ENCODE measurements at places on chromosomes 6 and 20.

DNA sequence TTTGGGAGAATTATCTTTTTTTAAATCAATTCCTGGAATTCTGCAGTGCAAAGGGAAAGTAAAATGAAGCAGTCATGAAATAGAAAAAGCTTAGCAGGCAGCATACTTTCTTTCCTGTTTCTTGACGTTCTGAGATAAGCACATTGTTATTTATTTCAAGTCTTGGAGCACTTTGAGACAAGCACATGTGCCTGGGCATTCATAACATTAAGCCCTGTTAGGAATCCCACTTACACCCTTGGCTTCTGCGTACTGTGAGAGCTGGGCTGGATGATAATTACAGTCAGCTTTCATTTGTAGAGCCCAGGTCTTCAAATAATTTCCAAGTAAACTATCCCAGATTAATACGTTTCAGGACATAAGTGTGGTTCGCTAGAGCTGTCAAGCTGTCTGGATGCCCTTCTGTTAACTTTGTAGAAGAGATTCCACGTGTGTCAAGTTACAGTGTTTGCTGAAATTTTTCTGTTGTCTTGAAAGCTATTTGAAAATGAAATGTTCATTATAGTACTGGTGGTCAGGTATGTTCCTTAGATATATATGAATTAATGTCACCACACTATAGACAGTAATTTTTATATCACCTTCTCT lies 8.9 kb downstream of the FARS2 start:
- no peak for DNase-seq

DNA sequence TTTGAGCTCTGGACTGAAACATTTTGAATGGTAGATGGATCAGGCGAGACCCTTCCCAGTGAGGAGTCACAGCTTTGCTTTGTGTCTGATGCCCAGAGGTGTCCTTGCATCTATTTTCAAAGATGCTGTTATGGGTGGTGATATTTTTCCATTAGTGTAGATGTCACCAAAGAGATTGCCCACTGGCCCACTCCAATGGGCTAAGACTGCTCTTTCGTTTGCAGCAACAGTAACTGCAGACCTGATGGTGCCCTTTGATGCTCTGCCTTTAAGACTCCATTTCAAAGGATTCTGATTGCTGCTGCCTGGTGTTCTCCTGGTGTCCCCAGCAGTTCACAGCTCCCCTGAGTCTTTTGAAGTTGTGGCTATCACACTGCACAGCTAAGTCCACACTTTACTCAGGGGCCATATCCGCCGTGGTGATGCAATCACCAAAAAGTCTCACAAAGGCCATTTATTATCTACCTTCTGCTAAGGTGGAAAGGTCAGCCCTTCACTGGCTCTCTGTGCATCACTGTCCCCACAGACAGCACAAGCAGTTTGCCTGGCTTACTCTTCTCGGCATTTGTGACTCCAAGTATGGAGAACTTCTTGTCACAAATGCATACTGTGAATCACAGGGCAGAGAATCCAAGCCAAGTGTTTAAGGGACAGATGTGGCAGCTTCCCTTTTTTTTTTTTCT lies 56.4 kb downstream of the NOX3 start:
- DNase-seq: no peak

- DNase-seq: peak; percentile 23
These were observed 57.6 kb upstream of the CCN6 start for GRCh38 chr6:111996144-111996865.

GRCh38 chr20:49345524-49345923 lies 67.7 kb upstream of the ZNFX1 start:
- DNase-seq: no peak

DNA sequence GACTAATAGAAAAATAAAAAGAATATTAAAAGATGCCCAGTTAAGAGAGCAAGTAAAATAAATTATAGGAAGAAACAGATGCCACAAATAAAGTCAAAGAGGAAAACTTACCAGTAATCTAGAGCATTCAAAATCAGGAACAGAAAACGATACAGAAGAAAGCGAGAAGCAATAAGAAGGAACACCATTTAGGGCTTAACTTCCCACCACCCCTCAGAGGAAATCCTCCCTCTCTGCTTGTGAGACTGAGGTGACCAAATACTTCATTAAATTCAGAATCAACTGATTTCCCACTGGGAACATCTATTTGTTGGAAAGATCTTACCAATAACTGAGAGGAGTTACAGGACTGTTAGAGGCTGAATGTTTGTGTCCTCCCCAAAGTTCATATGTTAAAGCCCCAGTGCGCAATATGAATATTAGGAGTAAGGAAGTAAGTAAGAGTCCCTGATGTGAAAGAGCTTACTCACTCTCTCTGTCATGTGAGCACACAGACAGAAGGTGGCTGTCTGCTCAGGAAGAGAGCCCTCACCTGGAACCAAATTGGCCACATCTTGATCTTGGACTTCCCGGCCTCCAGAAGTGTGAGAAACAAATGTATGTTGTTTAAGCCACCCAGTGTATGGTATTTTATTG lies 19.5 kb downstream of the KATNA1 start:
- no peak for DNase-seq

- no peak for DNase-seq
These were observed 44.9 kb upstream of the FAM83B start for GRCh38 chr6:54801669-54802068.

- DNase-seq: no peak
These were observed 647.8 kb downstream of the CD109 start for GRCh38 chr6:74343804-74344203.

DNA sequence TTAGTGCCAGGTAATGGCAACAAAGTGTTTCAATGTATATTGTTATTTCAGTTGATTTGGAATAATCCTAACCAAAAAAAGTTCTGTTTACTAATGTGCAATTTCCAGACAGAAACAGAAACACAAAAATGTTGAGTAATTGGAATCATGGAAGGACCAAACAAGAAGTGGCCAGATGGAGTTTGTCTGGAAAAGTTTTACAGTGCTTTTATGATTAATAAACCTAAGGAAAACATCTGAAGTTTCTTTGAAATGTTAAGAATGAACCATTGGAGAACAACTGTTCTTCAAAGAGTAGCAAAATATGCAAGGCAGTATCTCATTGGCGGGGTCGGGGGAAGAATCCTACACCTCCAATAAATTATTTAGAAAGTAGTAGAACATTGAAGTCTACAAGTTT lies 19.0 kb upstream of the FILIP1 start:
- no peak for DNase-seq

- no peak for DNase-seq
These were observed 120.0 kb upstream of the TAB2 start for GRCh38 chr6:149197482-149197881.

DNA sequence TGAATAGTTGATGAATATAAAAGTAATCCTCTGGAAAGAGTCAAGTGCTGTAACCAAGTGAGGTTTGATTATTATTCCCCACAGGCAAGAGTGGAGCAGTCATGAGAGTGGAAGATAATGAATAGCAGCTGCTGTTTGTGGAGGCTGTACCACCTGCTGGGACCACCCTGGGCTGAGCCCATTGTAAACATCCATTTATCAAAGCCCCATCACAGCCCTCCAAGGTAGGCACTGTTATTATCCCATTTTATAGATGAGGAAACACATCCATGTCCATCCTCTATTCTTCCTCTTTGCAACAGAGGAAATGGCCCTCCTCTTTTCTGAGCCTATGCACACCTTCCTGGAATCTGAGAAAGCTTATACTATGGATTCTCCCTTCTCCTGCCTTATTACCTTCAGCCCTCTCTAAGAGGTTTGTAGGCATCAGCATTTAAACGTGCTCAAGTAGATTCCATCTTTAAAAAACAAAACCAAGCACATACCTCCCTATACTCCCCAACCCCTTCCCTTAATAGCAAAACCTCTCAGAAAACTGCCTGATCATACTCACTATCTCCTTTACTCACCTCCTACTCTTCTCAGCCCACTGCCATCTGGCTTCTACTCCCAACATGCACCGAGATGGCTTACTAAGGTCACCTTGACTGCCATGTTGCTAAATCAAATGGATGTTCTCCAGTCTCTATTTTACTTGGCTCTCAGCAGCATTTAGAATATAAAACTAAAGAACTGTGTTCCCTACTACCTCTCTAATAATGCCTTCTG lies 37.1 kb downstream of the CDH22 start:
- DNase-seq: no peak

GRCh38 chr20:22916021-22916842 lies 118.9 kb upstream of the SSTR4 start:
- DNase-seq: no peak

GRCh38 chr6:166382500-166382932 lies 224 bp downstream of the MPC1 start:
- no peak for DNase-seq

GRCh38 chr20:20253744-20254330 lies 114.1 kb upstream of the INSM1 start:
- DNase-seq: no peak

DNA sequence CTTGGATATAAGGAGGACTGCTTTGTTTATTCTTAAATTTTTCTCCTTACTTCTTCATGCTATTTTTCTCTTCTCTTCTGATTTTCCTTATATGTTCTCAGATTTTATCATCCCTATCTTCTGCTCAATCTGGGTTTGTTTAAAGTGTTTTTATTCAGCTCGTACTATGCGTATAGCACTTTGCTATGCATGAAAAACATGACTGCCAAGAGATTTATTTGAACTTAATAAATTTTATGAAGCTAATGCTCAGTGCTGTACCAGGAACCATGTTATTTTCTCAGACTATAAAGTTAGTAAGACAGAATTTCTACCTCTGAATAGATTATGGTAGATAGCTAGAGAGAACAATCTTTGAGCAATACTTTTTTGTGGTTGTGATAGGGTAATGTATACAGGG lies 305.9 kb downstream of the LAMA2 start:
- DNase-seq: no peak

DNA sequence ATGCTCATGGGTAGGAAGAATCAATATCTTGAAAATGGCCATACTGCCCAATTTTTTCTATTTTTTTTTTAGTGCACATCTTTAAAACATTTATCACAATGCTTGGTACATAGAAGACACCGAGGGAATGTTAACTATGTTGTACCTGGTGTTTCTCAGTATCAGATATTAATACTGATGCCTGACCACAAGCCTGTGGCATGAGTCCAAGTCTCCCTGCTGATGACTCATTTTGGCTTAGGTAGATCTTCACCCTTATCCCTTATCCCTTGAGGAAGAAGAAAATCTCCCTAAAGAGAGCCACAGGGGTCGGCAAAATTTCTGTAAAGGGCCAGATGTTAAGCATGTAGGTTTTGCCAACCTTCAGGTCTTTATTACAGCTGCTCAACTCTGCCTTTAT lies 14.5 kb downstream of the CD109 start:
- no peak for DNase-seq

DNA sequence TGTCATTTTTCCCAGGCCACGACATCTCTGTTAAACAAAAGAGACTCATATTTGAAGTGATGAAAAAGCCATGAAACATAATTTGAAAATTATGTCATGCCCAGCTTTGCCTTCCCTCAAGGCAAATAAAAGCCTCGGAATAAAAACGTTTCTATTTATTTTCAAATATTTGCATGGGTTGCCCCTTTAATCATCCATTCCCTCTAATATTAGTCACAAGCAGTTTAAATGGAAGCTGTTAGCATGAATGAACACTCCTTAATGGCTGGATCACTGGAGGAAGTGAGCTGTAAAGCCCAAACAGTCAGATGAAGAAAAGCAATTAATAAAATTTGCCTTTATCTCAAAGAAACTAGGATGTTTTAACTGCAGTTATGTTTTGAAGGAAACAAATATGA lies 69.3 kb upstream of the STMND1 start:
- no peak for DNase-seq

GRCh38 chr6:161583584-161583983 lies 309.7 kb upstream of the AGPAT4 start:
- DNase-seq: no peak

GRCh38 chr20:50434653-50435396 lies 75.4 kb upstream of the PTPN1 start:
- no peak for DNase-seq

GRCh38 chr6:148890096-148890495 lies 143.3 kb downstream of the UST start:
- no peak for DNase-seq

Measured in stimulated activated naive CD4-positive, alpha-beta T cell (primary cell).